ENCODE measurements at places on chromosomes 2 and 18.

- no peak for DNase-seq
Measured at GRCh38 chr2:169072163-169072925, 3.0 kb downstream of the DHRS9 start.

DNA sequence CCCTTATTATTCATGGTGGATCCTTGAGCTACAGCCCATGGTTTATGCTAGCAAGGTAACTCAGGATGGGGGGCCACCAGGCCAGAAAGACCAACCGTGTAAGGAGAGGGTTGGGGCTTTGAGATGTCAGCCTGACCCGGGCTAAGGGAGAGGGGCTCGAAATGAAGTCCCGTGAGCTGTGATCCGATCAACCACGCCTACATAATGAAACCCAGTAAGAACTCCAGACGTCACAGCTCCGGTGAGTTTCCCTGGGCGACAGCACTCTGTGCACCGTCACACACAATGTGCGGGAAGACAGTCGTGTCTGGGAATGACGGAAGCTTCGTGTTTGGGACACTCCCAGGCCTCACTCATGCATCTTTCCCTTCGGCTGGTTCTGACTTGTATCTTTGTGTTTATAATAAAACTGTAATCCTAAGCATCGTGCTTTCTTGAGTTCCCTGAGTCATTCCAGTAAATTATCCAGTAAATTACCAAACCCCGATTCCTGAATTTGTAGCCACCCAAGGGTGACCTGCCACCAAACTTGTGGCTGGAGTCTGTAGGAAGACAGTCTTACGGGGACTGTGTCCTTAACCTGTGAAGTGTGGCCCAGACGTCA, 44.2 kb downstream of the CYP27C1 start:
- no peak for DNase-seq

- DNase-seq, result peak; percentile 87
Measured at GRCh38 chr2:229154381-229154780, 116.7 kb downstream of the PID1 start.

DNA sequence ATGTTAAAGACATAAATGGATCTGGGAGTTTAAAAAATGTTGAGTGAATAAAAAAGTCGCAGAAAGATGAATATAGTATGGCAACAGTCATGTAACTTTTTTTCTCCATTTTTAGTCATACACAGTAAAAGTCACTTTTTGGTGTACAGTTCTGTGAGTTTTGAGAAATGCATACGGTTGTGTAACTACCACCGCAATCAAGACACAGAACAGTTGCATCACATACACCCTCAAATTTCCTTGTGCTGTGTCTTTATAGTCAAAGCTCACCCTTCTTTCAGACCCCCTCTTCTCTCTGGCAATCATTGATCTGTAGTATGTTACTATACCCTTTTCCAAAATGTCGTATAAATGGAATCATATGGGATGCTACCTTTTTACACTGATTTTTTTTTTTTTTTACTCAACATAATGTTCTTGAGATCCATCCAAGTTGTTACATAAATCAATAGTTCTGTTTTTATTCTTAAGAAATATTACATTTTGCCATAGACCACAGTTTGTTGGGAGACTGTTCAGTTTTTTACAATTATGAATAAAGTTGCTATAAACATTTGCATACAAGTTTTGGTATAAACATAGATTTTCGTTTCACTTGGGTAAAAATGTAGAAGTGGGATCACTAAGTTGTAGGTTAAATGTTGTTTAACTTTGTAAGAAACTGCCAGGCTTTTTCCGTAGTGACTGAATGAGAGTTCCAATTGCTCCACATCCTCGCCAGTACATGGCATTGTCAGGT, 35.4 kb upstream of the AGFG1 start:
- DNase-seq, result no peak

DNA sequence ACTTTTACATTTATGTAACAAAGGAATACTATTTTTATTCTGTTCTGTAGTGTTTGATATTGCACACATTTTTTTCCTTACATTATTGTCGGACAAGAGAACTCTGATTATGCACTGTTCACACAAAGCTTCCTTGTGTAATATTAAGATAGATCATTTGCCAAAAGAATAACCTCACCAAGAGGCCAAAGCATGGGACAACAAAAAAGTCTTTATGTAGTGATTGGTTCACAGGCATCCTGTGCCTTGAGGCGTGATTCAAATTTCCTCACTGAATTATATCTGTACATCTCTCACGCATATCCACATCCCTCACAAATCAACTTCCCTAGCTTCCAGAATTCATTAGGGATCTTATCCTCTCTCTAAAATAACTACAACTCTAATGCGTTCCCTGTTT, 642.7 kb downstream of the NR4A2 start:
- DNase-seq, result no peak

GRCh38 chr18:50151926-50152325, 43.0 kb downstream of the MYO5B start:
- peak; percentile 11 for DNase-seq

GRCh38 chr18:7072593-7072992, 45.0 kb downstream of the LAMA1 start:
- DNase-seq, result no peak

DNA sequence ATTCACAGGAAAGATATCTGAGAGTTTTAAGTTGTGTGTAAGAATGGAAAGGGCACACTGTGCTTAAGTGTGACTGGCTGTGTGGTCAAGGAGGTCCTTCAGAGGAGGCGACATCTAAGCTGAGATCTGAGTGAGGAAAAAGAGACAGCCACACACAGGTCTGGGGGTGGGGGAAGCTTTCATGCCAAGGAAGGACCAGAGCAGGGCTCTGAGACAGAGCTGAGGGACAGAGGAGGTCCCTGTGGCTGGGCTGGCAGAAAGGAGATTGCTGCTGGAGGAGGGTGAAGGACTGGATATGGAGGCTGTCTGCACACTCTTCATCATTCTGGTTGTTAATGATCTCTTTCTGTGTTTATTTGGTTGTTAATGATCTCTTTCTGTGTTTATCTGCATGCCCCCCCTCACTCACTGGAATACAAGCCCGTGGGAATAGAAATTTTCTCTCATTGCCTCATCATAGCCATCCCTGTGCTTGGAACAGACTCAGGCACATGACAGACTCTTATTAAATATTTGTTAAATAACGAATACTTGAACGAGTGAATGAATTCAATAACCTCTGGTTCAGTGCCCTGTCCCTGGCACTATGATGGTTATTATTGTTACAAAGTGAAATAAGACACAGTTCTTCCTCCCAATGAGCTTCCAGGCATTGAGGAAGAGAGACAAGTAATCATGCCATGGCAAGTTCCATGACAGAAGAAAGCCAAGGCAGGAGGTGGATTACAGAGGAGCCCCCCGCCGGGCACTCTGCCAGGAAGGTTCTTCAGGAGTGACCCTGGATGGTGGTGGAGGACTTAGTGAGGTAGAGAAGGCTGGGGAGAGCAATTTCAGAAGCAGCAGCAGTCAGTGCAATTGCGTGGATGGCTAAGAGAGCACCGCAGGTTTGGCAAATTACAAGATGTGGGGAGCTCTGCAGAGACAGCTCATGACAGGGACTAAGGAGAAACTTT, 399.4 kb upstream of the HS6ST1 start:
- no peak for DNase-seq

DNA sequence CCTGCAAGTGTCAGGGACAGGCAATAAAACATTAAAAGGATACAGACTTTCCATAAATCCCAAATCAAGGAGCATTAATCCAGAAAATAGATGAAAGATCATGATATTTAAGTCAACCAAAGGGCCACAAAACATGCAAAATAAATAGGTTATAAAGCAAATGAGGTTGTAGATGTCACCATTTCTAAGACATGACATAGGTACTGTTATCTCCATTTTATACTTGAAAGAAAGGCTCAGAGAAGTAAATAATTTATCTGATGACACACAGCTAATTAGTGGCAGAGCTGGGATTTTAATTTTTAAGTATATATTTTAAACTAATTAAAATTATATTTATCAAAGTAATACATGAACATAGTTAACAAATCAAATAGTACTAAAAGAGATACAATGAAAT, 301.8 kb downstream of the AGPS start:
- no peak for DNase-seq

DNA sequence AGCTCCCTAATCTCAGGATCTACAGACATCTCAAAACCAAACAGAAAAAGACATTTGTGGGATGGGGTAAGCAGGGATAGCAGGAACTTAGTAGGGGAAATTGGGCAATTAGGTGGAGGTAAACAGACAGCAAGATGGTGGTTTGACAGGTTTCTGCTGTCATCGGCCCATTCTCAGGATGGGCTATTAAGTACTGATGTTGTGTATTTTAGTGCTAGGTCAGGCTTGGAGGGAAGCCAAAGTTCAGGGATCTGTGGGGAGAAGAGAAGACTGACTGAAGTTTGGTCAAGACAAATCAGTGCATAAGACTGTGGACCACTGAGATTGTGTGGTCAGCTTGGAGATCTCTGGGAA, 96.8 kb upstream of the THUMPD2 start:
- no peak for DNase-seq

GRCh38 chr2:129178356-129178755, 801.1 kb upstream of the RAB6C start:
- DNase-seq, result no peak

GRCh38 chr2:26187537-26188104, 14.7 kb downstream of the GAREM2 start:
- DNase-seq, result no peak

GRCh38 chr18:48580782-48581181, 42.0 kb downstream of the CTIF start:
- no peak for DNase-seq

DNA sequence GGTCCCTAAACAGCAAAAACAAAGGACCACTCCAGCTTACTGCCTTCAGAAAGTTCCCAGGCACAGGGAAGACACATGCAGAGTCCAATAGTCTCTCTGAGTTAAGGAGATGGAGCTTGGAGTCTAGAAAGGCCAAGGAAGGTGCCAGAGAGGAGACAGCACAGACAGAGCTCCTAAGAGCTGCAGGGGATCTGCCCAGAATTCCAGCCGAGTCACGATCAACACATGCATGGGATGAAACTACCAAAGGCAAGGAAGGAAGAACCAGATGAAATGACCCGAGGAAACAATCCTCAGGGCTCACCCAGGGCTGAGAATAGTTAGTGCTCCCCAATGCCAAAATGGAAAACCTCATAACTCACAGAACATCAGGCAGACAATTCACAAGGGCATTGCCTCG, 15.4 kb downstream of the METTL4 start:
- DNase-seq, result no peak

DNA sequence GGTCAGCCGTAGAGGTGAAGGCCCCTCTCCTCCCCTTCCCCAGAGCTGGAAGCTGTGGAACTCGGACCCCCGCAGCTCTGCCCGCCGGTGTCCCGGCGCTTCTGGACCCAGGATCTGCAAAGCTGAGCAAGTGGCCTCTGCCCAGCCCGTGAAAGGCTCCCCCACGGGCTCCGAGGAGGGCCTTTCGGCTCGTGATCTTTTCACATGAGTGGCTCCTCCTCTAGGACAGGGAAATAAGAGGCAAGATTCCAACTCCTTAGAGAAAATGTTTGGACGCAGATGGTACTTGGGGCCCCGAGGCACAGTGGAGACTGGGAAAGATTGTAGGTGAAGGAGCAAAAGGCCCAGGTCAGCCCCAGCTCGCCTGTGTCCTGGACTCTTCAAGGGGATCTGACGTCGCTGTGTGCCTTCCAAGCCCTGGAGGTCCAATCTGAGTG, 48.2 kb upstream of the SP3 start:
- DNase-seq, result no peak

GRCh38 chr18:10201226-10201625, 253.2 kb upstream of the APCDD1 start:
- DNase-seq, result no peak

- peak; percentile 34 for DNase-seq
Measured at GRCh38 chr2:224983712-224984554, 58.3 kb downstream of the DOCK10 start.

Measured in astrocyte of the cerebellum (primary cell).